ENCODE measurements at places on chromosomes 5 and 9. TPM values are rescaled to one million over a fixed set of nuclear protein-coding genes. Genes with fewer than 3 reads are reported as not detected.

The CDH9 gene
- not detected for total RNA-seq

The FLT4 gene
- 203 TPM for total RNA-seq

The CXCL14 gene
- not detected for total RNA-seq

The GLIPR2 gene
- 38.2 TPM for total RNA-seq

The PCA3 gene
- total RNA-seq: not detected

The ADGRD2 gene
- total RNA-seq: not detected

The INSL6 gene
- not detected for total RNA-seq

The CDH18 gene
- 0.41 TPM for total RNA-seq

The KCTD16 gene
- total RNA-seq: 0.10 TPM

The CBY3 gene
- 3.0 TPM for total RNA-seq

The FAM169A gene
- total RNA-seq: 1.3 TPM

- DNase-seq: no peak
Measured at GRCh38 chr5:93226202-93226735, 354.8 kb downstream of the NR2F1-AS1 start.

DNA sequence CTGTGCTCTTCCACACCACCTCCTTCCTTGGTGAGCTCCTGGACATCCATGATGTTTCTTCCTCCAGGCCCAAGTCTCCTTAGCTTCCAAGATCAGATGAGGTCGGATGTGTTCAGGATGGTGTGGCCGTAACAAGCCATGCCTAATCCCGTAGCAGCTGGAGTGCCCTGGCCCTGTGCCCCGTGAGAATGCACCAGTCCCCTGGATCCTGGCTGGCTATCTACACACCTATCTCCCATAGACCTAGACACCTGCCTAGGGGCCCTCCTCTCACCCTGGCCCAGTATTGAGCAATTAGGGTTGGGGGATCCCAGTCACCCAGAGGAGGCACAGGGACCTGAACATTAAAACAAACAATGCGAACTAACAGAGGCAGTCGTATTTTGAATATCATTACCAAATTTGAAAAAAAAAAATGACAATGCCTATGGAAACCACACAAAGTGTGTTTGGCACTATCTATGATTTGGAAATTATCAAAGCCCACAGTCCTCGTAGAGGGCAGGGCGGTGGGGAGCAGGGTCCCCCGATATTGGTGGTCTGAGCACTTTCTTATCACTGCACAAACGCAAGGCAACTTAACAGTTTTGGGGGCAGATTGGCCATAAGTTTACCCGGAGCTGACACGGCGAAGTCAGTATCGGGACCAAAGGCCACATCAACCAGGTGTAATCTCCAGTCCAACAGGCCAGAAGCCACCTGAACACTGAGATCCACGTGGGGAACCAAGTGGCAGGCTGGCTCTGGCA is 13.2 kb downstream of the ENG start:
- DNase-seq: no peak

GRCh38 chr5:79800979-79801827 is 111.6 kb downstream of the CMYA5 start:
- DNase-seq: no peak

GRCh38 chr5:2883771-2884170 is 132.3 kb upstream of the IRX2 start:
- no peak for DNase-seq

DNA sequence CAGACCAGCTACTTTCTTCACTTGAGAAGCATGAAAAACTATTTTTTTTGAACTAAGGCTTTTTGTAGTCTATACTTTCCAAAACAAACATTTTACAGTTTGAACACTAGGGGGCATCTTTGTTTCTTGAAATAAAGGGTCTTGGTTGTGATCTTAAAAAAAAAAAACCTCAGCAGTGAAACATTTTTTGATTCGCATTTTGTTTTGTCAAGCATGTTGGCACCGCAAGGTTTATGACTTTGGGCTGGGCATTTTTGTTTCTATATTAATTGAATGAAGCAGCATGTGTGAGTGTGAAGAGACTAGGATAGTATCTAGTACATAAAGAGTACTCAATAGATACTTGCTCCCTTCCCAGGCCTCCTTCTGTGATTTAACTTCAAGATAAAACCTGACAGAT is 31.6 kb upstream of the ACOT12 start:
- no peak for DNase-seq

DNA sequence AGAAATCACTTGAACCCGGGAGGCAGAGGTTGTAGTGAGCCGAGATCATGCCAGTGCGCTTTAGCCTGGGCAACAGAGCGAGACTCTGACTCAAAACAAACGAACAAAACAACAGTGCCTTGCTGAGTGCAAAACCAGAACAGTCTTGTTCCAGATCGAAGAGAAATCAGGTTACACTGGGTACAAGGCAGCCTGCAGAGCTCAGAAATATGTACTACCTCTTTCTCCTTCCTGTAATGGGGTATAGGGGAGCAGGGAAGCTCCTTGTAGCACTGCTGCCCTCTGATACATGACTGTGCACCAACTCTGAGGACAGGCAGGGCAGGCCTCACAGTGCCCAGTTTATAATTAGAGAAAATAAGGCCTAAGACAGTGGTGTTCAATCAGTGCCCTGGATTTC is 24.7 kb downstream of the TBC1D2 start:
- no peak for DNase-seq

DNA sequence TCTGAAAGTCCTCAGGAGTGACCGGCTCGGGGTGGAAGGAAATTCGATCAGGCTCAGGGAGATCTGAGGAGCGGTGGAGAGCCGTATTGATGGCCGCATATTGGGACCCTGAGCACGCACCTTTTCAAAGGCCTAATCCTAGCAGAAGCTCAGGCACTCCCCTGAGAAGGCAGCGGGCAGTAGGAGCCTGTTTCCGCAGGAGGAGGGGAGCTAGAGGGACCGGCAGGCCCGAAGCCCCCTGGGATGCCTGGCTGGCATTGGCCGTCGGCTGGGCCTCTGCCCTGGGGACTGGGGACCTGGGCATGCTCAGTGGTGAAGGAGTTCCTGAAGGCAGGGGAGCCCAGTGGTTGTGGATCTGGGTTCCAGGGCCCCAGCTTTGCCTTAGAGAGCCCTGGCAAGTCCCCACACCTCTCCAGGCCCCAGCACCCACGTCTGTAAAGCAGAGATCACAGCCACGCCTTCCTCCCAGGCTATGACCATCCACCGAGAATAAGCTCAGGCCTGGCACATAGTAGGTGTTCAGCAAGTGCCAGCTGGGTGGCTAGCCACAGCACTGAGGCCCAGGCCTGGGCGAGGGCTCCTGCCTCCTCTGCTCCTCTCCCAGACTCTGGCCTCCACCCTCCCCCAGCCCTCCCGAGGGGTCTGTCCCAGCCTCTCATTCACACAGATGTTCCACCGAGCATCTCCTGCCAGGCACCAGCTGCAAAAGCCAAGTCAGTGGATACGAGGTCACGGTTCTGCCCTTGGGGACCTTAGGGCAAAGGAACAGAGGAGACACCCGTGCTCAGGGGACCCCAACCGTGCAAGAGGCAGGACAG is 17.2 kb upstream of the QRFP start:
- DNase-seq: no peak

GRCh38 chr5:76175821-76176403 is 92.7 kb downstream of the SV2C start:
- no peak for DNase-seq

- DNase-seq: no peak
Measured at GRCh38 chr5:103532086-103532734, 30.4 kb downstream of the NUDT12 start.

- DNase-seq: peak; percentile 56
Measured at GRCh38 chr9:20683351-20684034, 566 bp upstream of the FOCAD start.

- DNase-seq: no peak
Measured at GRCh38 chr5:34928267-34928666, 1.1 kb upstream of the DNAJC21 start.

- no peak for DNase-seq
Measured at GRCh38 chr5:120600639-120601038, 136.5 kb downstream of the PRR16 start.

DNA sequence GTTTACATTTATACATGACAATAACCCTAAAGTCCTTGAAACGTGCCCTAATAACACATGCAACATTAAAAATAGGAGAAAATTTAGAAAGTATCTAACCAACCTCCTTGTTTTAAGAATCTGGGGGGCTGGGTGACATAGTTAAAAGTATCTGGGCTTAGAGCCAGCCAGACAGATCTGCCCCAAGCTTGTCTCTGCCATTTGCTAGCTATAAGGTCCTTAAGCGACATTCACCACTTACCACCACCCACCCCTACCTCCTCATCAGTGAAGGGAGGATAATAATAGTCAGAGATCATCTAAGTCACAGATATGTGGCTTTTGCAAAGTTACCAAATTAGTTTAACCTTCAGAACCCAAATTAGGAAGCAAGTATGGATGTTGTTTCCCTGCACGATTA is 33.8 kb upstream of the CAST start:
- DNase-seq: no peak

- DNase-seq: no peak
Measured at GRCh38 chr5:95881833-95882232, 59.3 kb upstream of the GLRX start.

- DNase-seq: no peak
Measured at GRCh38 chr9:137506274-137506673, 43.9 kb downstream of the PNPLA7 start.

- peak; percentile 63 for DNase-seq
Measured at GRCh38 chr9:14273696-14274121, 40.2 kb downstream of the NFIB start.

DNA sequence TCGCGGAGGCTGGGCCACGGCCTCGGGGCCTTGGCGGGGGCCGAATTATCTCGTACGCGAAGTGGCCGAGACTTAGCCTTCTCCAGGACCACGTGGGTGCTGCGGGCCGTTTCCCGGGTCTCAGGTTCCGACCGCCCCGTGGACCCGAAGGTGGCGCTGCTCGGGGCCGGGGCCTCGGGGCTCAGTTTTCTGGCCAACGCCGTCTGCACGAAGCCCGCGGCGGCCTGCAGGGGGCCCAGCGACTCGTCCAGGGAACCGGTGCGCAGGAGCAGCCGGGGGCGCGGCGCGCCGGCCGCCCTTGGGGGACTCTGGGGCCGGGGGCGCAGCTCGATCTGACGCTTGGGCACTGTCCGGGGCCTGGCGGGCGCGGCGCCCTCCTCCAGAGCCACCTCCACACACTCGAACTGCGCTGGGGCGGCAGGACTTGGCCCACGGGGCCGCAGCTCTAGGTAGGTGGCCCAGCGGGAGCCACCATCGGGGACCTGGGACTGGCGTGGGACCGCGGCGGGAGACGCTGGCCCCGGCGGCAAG is 716 bp downstream of the PROB1 start:
- no peak for DNase-seq

DNA sequence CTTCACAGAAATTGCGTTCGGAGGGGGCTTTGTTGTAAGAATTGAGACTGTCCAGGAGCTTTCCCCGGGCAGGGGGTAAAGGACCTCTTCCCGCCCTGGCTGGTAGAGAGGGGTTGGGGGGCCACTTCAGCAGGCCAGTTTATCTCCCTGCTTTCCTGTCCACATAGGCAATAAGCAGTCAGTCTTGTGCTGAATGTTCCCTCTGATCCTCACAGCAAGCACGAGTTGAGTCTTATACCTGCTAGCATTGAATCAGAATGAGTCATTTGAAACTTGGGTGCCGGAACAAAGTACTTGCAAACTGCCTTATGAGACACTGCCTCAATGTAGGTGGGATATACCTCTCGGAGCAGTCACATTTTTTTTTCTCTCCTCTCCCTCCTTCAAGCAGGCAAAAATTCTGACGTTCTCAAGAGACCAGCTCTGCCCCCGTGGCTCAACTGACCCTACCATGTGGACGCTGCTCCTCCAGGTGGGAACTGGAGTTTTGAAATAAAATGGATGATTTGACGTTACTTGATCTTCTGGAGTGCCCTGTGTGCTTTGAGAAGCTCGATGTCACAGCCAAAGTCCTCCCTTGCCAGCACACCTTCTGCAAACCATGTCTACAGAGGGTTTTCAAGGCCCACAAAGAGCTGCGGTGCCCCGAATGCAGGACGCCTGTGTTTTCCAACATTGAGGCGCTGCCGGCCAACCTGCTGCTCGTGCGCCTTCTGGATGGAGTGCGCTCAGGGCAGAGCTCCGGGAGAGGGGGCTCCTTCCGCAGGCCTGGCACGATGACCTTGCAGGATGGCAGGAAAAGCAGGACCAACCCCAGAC is 1.3 kb downstream of the SH3RF2 start:
- DNase-seq: no peak

GRCh38 chr5:7363067-7363677 is 32.8 kb upstream of the ADCY2 start:
- DNase-seq: no peak

DNA sequence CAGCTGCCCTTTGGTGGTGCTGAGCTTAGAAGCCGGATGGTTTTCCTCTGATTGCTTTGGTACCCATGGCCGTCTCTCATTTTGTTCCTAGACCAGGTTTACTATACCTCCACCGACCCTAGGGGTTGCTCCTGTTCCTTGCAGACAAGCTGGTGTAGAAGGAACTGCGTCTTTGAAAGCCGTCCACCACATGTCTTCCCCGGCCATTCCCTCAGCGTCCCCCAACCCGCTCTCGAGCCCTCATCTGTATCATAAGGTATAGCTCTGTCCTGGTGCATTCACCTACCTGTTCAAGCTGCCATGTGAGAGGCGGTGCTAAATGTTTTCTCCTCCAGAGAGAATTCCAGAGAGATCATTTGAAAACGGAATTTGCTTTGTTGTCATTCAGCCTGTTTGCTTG is 39.5 kb downstream of the TENT4A start:
- DNase-seq: no peak

GRCh38 chr5:123549256-123549904 is 37.4 kb downstream of the CSNK1G3 start:
- DNase-seq: no peak

Data from glomerular endothelial cell (primary cell).